Gastroesophageal sphincter (tissue), 4 donors: ENCODE measurements at places on chromosomes 13 and 19. TPM values are rescaled to one million over a fixed set of nuclear protein-coding genes. Genes with fewer than 3 reads are reported as not detected.

FUT6 gene
- total RNA-seq = not detected

ZNF529 gene
- total RNA-seq = 18.6 TPM

- ATAC-seq = no peak
These were observed 474.2 kb downstream of the KLF5 start for GRCh38 chr13:73532987-73533510.

ITGBL1 gene
- total RNA-seq = 28.0 TPM

GRCh38 chr13:99374994-99375737 lies 68.0 kb upstream of the GPR183 start:
- ATAC-seq = no peak

PNMA8A gene
- total RNA-seq = 5.4 TPM

DNA sequence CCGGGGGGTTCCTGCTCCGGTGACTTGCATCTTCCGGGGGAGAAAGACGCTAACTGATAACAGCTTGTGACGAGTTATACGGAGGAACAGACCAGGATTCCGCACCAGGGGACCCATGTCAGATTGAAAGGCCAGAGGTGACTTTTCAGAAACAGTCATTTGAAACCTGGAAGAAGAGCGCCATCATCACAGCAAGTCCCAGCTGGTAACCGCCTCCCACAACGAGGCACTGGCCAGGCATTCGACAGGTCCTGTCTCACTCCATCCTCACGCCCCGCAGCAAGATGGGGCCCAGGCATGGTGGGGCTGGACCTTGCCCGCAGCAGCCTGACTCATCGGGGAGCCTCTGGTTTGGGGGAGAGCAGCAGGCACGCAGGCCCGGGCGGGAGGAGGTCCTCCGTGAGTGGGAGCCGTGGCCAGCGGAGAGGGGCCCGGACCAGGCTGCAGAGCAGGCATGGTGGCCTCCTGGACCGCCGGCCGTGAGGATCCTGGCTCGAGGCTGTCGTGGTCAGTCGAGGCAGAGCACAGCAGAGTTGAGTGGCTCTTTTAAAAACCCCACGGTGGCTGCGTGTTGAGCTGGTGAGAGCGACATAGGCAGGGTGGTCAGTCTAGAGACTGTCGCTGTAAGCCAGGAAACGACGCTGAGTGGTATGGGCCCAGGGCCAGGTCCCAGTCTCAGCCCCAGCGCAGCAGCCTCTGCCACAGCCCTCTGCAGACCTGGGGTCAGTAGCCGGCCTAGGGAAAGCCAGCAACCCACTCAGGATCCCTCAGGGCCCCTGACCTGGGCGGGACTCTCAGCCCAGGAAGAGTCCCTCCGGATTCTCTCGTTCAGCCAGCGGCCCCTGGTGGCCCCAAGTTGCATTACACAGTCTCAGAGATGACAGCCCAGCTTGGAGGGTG lies 94.9 kb upstream of the MCF2L start:
- peak; percentile 77 for ATAC-seq

- no peak for ATAC-seq
These were observed 10.2 kb upstream of the CARM1 start for GRCh38 chr19:10861103-10861651.

GRCh38 chr13:21875116-21875515 lies 204.2 kb downstream of the FGF9 start:
- ATAC-seq = no peak

DNA sequence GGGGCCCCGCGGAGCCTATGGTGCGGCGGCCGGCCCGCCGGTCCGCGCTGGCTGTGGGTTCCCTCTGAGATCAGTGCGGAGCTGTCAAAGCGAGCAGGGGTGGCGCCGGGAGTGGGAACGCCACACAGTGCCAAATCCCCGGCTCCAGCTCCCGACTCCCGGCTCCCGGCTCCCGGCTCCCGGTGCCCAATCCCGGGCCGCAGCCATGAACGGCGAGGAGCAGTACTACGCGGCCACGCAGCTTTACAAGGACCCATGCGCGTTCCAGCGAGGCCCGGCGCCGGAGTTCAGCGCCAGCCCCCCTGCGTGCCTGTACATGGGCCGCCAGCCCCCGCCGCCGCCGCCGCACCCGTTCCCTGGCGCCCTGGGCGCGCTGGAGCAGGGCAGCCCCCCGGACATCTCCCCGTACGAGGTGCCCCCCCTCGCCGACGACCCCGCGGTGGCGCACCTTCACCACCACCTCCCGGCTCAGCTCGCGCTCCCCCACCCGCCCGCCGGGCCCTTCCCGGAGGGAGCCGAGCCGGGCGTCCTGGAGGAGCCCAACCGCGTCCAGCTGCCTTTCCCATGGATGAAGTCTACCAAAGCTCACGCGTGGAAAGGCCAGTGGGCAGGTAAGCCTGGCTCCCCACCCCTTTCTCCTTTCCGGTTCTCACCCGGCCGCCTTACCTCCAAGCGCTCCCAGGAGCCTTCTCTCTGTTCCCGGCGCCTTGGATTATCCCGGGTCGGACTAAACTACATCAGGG lies at the start of gene PDX1:
Gene PDX1 (plus strand): TSS at position 67 of the 743 bp plus-strand sequence. CDS start 139 bp downstream, at position 206.
- ATAC-seq = peak; percentile 52

ECSIT gene
- 74.4 TPM for total RNA-seq

DNA sequence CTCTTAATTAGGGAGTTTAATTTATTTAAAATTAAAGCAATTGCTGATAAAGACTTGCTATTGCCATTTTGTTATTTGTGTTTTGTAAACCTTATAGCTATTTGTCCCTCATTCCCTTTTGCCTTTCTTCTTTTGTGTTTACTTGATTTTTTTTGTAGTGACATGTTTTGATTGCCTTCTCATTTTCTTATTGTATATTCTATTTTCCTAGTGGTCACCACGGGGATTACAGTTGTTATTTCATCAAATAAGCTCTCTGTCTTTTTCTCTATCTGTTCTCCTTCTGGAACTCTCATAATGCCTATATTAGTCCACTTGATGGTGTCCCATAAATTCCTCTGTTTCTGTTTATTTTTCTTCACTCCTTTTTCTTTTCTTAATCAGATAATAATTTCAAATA lies 64.4 kb upstream of the FRY start:
- no peak for ATAC-seq

BST2 gene
- total RNA-seq = 36.7 TPM

UBE2L5 gene
- 0.31 TPM for total RNA-seq

ZNF132 gene
- 8.6 TPM for total RNA-seq

- ATAC-seq = no peak
These were observed 51.0 kb upstream of the DOCK9 start for GRCh38 chr13:99028890-99029289.

KLC3 gene
- total RNA-seq = not detected

- ATAC-seq = no peak
These were observed 44.0 kb upstream of the PCCA start for GRCh38 chr13:100044936-100045335.

DNA sequence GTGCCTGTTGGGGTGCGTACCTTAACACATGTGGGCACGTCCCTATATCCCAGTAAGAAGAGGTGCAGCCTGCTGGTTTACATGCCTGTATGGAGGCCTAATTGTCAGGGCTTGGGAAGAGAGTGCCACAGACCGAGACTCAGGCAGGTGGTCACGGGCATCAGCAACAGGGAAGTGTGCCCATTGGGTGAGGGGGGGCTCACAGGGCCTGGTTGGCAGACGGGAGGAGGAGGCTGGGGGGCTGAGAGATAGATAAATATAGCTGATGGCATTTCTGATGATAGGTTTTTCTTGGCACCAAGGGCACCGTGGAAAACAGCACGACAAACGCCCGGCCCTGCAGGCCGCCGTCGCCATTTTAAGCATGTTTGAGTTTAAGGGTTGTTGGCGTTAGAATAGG lies 37.6 kb downstream of the NFIX start:
- ATAC-seq = no peak

CGB8 gene
- total RNA-seq = not detected
